HuH-7 (cell line): ENCODE measurements at places on chromosomes 6 and 20.
A peak's percentile ranks its signal among the peaks of the same experiment; 100 is the strongest.

DNA sequence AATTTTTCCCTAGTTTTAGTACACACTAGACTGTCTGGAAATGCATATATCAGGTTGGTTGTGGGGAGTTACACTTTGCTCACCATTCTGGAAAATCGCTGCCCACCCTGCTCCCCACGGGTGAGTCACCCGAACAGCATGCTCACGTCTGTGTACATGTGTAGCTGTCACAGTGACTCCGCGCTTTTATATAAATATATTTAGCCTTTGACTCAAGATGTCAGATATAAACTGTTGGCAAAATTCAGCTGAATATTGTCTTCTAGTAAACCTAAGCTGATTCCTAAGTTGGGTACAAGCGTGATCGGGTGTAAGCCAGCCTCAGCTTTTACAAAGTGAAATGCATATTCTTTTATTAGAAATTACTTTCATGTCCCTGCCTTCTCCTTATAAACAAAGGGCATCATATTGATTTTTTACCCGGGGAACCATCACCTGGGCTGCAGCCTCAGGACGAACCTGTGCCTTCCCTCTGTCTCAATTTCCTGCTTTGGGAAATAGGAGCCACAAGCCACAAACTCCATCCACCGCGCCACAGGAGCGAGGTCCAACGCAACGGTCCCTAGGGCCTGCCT is 4.3 kb downstream of the SDCBP2 start:
- DNase-seq = no peak

GRCh38 chr6:108635505-108636226 is 74.9 kb downstream of the FOXO3 start:
- no peak for DNase-seq

DNA sequence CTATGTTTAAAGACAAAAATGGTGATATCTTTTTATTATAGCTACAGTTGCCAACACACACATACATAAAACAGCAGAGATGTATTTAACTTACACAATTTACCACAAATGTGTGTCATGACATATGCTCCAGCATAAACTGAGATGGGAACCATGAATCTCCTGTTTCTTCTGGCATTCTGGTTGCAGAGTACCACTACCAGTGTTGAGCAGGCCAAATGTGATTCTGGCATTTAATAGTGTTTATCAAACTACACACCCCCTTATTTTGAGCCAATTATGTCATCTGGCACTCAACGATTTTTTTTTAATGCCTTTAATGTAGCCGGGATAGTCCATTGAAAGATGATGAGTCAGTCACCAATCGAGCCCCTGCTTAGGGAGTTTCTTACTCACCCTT is 59.0 kb upstream of the TPD52L1 start:
- no peak for DNase-seq

DNA sequence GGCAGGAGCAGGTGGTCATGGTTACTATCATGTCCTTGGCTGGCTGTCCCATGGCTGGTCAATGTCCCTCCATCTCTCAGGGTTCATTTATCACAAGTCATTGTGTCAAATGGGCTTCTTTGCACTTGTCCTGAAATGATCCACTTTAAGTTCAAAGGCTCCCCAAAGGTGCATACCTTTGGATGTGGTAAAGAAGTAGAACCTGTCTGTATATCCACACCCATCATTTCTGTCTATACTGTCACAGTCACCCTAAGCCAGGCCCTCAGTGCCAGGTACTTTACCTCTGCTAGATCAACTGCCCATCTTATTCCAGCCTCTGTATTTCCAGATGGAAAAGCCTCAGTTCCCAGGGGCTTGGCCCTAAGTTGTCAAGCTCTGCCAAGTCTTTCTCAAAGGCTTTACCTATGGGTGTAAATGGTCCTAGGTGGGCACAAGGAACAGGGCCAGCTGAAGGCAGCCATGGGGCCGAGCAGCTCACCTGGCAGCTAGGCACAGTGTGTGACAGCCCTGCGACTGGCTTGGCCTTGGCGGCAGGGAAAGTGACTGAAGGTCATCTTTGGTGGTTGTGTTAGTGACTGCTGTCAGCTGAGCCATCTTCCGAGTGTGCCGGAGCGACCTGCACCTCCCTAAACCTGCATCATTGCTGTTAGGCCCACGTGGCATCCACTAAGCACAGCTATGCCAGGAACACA is 198.4 kb downstream of the SYNDIG1 start:
- no peak for DNase-seq

DNA sequence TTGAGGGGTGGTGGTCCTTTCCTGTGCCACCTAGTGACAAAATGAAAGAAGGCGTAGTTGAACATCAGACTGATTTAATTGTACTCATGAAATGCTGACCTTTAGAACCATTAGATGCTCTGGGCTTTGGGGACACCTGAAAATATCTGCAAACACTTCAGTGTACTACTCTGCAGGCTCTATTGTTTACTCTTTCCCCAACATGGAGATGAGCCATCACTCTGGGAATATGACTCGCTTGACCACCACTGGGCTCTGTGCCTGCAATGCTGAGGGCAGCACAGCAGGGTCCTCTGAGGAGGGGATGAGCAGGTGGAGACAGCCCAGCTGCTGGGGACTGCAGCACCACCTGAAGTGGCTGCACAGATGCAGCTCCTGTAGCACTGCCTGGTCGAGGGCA is 74.8 kb upstream of the SLC24A3 start:
- no peak for DNase-seq

- no peak for DNase-seq
These were observed 33.2 kb upstream of the SLC22A23 start for GRCh38 chr6:3489961-3490624.

- no peak for DNase-seq
These were observed at the start of gene SYCP2 for GRCh38 chr20:59933296-59933848. SYCP2 (minus strand) TSS chr20:59933637; CDS start chr20:59922413, 11,224 bp downstream.

- DNase-seq = no peak
These were observed 61.8 kb downstream of the CYB5R4 start for GRCh38 chr6:83921315-83921714.

DNA sequence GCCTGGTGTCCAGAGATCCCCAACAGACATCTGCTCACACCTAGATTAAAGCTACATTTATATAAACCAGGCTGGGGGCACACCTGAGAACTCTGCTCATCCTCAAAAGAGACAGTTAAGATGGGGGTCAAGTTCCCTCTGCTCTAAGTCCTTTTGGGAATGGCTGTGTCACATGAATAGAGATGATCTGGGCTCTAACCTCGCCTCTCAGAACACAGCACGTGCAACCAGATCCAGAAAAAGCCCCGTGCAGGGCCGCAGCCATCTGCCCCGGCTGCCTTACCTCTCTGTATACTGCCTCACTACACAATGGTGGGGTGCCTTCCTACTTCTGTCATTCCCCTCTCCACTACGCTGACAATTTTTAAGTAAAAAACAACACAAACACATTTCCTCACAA is 5.9 kb downstream of the MTCH1 start:
- DNase-seq = no peak

GRCh38 chr6:135675862-135676261 is 175.6 kb upstream of the PDE7B start:
- DNase-seq = peak; percentile 17

- DNase-seq = no peak
These were observed 551.1 kb upstream of the SYNCRIP start for GRCh38 chr6:86193821-86194220.

DNA sequence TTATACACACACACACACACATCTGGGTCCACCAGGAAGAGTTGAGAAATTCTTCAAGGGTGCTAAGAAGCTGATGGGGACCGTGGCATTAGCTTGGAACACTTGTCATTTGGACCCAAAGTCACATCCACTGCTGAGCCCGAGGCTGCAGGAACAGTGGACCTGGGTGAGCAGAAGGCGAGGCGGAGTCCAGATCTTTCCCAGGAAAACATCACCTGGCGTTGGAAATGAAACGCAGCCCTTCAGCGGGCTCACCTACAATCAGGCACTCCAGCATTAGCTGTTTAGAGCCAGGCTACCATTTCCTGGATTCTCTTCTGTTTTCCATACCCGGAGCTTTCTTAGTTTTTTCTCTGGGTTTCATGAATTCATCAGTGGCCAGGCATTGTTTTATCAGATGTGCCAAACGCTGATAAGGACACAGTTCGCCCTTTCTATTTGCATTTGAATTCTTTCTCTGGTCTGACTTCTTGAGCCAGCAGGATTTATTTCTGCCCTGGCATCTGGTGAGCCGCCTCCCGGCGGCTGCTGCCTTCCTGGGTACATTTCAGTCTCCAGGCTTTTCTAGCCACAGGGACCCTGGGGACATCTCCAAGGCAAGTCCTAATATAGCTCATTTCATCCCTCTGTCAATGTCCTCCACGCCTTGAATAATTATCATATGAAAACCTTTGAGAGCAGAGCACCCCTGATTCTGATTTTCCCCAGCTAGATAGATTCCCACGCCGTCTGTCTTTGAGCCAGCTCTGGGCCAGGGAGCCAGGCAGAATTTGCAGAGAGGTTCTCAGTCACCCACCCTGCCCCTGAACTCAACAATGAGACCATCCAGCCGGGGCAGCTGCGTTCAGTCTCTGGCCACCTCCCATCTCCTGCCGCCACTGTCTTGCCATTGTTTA is 170.9 kb downstream of the TTLL2 start:
- no peak for DNase-seq

GRCh38 chr20:49990271-49990720 is 7.5 kb downstream of the SNAI1 start:
- DNase-seq = no peak

DNA sequence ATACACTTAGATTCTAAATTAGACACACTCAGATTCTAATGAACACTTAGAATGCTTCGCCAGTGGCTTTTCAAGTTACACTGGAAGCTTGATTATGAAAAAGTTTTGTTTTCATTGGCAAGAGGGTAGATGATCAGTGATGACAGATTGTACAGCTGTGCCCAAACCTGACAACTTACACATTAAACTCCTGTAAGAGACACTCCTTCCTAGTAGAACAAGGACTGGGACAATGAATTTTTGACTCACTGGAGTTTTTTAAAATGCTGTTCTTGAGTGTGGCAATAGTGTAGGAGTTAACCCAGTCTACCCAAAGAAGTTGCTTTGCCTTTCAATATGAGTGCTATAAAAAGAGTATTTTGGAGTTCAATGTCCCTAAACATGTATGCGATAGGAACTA is 140.8 kb downstream of the SLC16A10 start:
- no peak for DNase-seq

DNA sequence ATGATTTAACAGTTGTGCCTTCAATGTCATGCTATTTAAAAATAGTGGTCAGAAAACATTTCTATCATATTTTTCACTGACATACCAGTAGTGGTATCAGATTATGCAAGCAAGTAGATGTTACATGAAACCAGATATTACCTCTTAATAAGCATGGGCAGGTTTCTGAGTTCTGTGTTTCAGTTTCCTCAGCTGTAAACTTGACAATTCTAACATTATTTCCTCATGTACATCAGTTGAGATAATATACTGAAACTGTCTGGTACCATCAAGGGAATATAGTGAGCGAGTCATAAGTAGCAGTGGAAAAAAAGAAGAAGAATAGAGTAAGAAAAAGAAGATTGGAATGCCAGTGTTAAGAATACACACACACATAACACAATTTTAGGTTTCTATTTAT is 477.9 kb upstream of the MANEA start:
- DNase-seq = no peak

DNA sequence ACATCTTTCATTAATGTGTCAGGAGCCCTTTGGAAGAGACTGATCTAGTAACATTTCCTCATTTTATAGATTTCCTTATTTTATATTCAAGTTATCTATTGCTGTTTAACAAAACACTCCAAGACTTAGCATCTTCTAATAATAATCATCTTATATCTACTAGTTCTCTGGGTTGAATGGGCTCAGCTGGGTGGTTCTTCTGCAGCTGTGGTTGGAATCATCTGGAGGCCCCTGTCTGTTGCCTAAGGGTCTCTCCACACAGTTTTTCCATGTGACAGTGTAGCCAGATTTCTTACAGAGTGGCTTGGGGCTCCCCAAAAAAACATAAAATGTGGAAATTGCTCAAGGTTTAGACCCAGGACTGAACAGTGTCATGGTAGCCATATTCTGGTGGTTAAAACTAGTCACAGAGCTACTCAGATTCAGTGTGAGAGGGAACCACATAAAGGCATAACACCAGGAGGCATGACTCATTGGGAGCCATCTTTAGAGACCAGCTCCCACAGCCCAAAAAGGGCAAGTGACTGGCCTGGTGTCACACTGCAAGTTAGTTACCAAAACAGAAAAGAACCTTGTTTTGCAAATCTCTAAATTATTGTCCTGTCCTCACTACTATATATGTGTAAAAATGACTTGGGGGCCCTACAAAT is 11.5 kb downstream of the SLC2A10 start:
- DNase-seq = no peak

DNA sequence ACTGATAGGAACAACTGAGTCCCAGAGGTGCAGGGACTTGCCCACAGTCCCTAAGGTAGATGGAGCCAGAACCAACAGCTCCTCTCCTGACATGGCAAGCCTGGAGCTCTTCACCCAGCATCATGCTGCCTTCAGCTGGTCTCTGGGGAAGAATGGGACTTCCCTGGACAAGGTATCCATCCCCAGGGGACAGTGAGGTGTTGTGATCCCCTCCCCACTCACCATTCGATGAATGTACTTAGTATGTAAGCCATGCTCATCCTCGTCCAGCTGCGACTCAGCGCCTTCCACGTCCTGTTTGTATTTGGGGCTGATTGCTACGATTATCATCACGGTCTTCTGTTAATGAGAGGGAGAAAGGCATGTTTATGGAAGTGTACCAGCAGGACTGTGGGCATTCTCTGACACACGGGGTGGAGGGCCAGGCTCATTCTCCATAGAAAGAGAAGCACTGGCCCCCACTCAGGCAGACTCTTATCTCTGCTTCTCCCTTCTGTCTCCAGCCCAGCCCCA is 39.4 kb downstream of the TRAF3IP2 start:
- DNase-seq = no peak

GRCh38 chr6:132132924-132133639 is 181.9 kb upstream of the CCN2 start:
- no peak for DNase-seq

DNA sequence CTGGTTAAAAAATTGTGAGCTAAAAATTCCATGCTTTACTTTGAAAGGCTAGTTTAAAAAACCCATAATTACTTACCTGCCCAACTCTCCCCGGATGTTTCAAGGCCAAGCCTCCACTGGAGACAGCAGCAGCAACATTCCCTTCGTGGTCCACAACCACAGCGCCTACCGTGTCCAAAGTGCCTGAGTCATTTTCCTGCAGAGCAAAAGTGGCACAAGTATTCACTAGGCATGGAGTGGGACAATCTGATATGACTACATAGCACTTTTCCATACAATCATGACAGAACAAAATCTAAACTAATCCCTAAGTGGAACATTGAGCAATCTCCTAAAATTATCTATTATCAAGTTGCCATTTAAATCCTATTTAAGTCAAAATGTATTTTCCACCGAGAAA is 104.8 kb downstream of the TASP1 start:
- DNase-seq = no peak
